Trophoblast cell (in vitro differentiated cells and primary cell): ENCODE measurements at places on chromosomes 4 and X.

GRCh38 chrX:40474205-40474626, 106.6 kb upstream of the ATP6AP2 start:
- DNase-seq, result no peak

- DNase-seq, result no peak
These were observed 62.4 kb downstream of the ANAPC10 start for GRCh38 chr4:145035494-145036136.

- DNase-seq, result no peak
These were observed 21.0 kb downstream of the SULT1E1 start for GRCh38 chr4:69838977-69839376.

DNA sequence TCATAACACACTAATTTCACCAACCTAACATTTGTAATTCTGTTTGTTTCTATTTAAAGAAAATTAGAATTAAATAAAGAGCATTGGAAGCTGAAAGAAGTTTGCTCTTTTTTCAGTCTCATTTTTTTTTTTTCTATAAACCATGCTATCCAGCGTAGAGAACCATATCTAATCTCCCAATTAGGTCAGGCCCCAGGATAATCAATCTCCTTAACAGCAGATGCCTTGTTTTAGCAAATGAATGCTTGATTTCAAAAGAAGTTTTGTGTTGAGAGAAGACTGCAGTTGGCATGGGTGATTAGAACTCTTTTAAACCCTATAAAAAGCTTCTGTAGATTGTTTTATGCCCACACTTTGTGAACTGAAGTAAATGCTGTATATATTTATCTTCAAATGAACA, 15.6 kb upstream of the MAD2L1 start:
- DNase-seq, result no peak

GRCh38 chrX:108397627-108398391, 40.4 kb downstream of the COL4A6 start:
- DNase-seq, result no peak

- DNase-seq, result no peak
These were observed 87.5 kb downstream of the LRRC66 start for GRCh38 chr4:51932684-51933083.

GRCh38 chr4:144648042-144648441, 2.1 kb downstream of the HHIP start:
- no peak for DNase-seq

- DNase-seq, result no peak
These were observed 85.9 kb downstream of the ZAR1 start for GRCh38 chr4:48575964-48576363.

GRCh38 chr4:152901205-152901604, 34.9 kb upstream of the FHDC1 start:
- DNase-seq, result no peak

DNA sequence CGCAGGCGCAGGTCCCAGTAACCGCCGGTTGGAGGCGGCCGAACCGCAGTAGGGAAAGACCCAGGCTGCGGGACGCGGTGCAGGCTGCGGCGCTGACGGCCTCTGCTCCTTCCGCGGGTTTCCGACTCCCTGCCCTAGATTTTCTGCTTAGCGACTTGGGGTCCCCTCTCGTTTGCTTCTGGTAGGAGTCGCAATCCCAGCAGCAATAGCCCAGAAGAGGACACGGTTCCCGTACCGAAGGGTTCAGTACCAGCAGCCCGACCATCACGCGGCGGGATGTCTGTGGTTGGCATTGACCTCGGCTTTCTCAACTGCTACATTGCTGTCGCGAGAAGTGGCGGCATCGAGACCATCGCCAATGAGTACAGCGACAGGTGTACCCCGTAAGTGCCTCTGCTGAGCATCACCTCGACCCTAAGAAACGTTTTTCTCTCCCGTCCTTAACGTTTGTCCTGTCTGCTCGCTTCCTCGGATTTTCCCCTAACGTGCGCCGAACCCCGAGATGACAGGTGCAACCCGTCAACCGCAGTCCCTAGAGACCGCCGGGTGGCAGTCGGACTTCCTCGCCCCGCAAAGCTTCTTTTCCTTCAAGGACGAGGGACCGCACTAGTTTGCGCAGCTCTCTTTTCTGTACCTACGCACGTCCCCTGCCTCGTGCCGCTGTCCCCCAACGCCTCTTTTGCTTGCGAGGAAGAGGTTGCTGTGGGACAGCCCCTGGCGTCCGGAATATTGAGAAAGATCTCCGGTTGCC, at the start of gene HSPA4L:
TSS of gene HSPA4L (plus strand) at position 48 of the 751 bp plus-strand sequence. CDS start at position 277, 229 bp downstream.
- peak; percentile 63 for DNase-seq

GRCh38 chrX:134396174-134396573, 63.8 kb upstream of the HPRT1 start:
- DNase-seq, result peak; percentile 34

GRCh38 chr4:13640149-13640940, 12.8 kb upstream of the BOD1L1 start:
- DNase-seq, result no peak

DNA sequence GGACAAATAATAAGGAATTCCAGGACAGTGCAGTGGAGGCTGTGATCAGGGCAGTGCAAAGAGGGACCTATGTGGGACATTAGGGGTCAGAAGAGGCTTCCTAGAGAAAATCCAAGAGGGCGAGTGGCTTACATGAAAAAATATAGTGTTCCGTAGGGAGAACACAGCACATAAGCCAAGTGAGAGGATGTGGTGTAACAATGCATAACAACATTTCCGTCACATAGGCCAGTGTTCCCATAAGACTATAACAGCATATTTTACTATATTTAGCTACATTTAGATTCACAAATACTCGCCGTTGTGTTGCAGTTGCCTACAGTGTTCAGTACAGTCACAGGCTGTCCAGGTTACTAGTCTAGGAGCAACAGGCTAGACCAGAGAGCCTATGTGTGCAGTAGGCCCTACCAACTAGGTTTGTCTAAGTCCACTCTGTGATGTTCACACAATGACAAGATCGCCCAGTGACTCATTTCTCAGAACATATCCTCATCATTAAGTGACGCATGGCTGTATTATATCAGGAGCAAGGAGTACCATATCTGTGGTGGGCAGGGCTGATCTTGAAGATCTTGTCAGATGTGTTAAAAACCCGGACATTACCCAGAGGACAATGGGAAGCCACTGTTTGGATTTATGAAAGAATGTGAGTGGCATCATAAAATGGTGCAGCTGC, 74.0 kb upstream of the TBL1X start:
- no peak for DNase-seq

GRCh38 chrX:37553476-37553875, 18.0 kb upstream of the LANCL3 start:
- DNase-seq, result no peak

GRCh38 chr4:152531479-152531878, 4.4 kb downstream of the FBXW7 start:
- no peak for DNase-seq

GRCh38 chr4:41024556-41025491, 189.5 kb downstream of the APBB2 start:
- peak; percentile 21 for DNase-seq

DNA sequence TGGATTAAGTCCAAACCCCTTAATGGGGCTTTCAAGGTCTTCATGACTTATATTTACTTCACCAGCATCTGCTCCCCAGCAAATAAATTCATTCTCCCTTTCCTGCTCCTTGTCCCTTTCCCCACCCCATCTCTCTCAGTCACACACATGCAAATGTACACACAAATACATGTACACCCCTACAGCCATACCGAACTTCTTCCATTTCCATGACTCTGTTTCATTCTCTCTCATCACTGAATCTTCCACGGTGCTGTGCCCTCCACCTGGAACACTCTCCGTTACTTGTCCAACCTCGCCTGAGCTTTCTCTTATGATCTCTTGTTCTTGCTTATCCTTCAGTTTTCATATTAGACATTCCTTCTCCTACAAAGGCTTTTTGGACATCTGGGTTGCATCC, 22.0 kb upstream of the RPA4 start:
- no peak for DNase-seq
